ENCODE measurements at places on chromosomes 12 and 14. TPM values are rescaled to one million over a fixed set of nuclear protein-coding genes. Genes with fewer than 3 reads are reported as not detected.

Gene POP5
- 124 TPM for polyA plus RNA-seq

Gene KRT83
- polyA plus RNA-seq: not detected

Gene NOXRED1
- polyA plus RNA-seq: 0.14 TPM

Gene OR6C1
- polyA plus RNA-seq: not detected

Gene SCN8A
- polyA plus RNA-seq: 6.3 TPM

Gene COQ6
- 13.1 TPM for polyA plus RNA-seq

Gene RD3L
- polyA plus RNA-seq: not detected

Gene COX14
- 84.3 TPM for polyA plus RNA-seq

Gene GPRC5A
- 1.3 TPM for polyA plus RNA-seq

Gene NGB
- 0.60 TPM for polyA plus RNA-seq

Gene TMEM229B
- 1.7 TPM for polyA plus RNA-seq

Measured in H1 (cell line).